ENCODE measurements at places on chromosomes 2 and 18.

DNA sequence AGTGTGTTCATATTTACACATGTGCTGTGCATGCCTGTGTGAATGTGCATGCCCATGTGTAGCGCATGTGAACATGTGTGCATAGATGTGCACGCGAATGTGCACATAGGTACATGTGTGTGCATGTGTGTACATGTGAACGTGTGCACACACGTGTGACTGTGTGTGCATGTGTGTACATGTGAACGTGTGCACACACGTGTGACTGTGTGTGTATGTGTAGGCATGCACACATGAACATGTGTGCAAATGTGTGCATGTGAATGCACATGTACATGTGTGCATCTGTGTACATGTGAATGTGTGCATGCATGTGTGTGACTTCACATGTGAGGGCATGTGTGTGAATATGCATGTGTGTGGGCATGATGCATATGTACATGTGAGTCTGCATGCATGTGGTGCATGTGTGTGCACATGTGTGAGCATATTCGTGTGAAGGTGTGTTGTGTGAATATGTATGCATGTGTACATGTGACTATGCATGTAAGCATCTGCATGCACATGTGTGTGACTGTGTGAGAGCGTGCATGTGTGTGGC lies 122.4 kb downstream of the PTGR3 start:
- no peaks in the 10 kb centered on the region for H3K36me3 ChIP-seq
- no peak for DNase-seq
- no peak overlapping the region for H3K4me3 ChIP-seq
- H3K27me3 ChIP-seq = no peaks in the 10 kb centered on the region
- H3K4me1 ChIP-seq = no peaks in the 10 kb centered on the region

DNA sequence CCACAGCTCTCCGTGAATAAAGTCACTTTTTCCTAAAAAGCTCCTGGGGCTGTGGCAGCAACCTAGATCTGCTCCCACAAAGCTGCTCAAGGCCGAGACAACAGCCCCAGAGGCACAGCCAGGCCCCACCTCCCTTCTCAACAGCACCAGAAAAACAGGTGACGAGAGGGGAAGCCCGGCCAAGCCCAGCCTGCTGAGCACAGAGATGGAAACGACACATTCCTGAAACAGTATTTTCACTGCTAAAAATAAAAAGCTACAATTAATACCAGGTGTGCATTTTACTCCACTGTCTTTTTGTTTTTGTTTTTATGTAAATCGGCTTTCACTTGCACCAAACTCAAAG lies 199.3 kb downstream of the HDAC4 start:
- no peak for DNase-seq
- H3K36me3 ChIP-seq = peaks cover 4% of the 10 kb centered on the region
- no peak overlapping the region for H3K27ac ChIP-seq
- no peaks in the 10 kb centered on the region for H3K27me3 ChIP-seq

DNA sequence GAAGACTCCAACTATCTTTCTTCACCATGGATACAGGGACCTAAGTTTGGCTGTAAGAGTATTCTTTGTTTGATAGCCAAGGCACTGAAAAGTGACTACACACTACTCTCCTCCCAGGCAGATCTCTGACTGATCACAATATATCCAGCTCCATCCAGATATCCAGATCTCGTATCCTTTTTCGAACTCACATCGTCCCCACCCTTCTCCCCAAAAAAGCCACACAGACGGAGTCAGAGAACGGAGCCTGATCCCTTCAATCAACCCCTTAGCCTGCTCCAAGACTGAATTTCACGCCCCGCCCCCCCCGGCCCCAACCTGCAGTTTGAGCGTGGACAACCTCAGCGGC lies 533 bp downstream of the DHX57 start:
- H3K27ac ChIP-seq = peak overlapping the region; percentile 90
- H3K4me3 ChIP-seq = peak overlapping the region; percentile 85
- peaks cover 12% of the 10 kb centered on the region for H3K4me1 ChIP-seq

DNA sequence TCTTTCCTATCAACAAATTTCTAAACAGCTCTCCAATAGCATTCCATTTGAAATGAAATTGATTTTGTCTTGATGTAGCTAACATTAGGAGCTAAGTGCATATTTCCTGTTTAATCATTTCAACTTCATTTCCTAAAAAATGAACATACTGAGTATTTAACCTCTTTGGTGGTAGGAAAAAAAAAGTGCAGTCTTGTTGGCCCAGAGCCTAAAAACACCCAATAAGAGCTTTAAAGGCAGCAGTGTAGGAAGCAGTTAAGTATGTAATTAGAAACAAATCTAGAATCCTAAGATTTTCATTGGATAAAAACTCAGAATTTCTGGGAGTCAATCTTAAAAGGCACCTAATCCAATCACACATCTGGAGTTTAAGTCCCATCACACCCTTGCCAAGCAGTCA lies 71.0 kb upstream of the RBMS1 start:
- peaks cover 19% of the 10 kb centered on the region for H3K4me1 ChIP-seq
- H3K27ac ChIP-seq = no peak overlapping the region
- H3K36me3 ChIP-seq = no peaks in the 10 kb centered on the region

- H3K4me1 ChIP-seq = no peaks in the 10 kb centered on the region
- no peak overlapping the region for H3K27ac ChIP-seq
- H3K27me3 ChIP-seq = peaks cover 25% of the 10 kb centered on the region
- H3K4me3 ChIP-seq = no peak overlapping the region
Measured at GRCh38 chr2:95057535-95058370, 32.2 kb downstream of the MAL start.
